ENCODE measurements at places on chromosomes 11 and 22. TPM values are rescaled to one million over a fixed set of nuclear protein-coding genes. Genes with fewer than 3 reads are reported as not detected.

GRCh38 chr22:23205339-23206049, 25.2 kb downstream of the BCR start:
- DNase-seq, result no peak

GRCh38 chr22:42725606-42726355, 5.1 kb upstream of the A4GALT start:
- DNase-seq, result no peak

DNA sequence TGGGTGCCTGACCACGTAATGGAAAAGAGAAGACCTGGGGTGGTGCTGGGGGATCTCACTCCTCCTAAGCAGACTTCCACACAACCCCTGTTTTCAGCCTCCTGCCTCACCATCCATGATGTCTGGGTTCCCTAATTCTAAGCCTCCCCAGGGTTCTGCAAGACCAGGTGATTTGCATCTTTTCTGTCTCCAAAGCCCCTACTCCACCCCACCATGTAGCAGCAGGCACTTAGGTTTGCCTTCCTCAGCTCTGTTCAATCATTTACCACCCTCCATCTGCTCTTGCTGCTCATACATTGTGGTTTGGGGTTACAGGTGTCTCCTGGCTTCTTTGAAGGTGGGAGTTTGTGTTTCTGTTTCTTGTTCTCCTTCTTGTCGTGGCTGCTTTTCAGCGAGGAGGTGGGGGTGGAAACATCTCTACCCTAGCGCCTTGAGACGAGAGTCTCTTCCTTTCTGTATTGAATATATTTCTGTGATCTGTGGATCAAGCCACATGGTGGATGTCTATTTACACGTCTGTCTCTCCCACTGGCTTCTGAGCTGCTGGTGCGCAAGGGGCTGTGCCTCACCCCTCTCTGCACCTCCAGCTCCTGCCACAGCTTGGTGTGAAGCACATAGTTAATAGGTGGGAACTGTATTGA, 6.6 kb upstream of the SSTR3 start:
- no peak for DNase-seq

GRCh38 chr11:34219279-34219678, 113.8 kb downstream of the NAT10 start:
- DNase-seq, result no peak

DNA sequence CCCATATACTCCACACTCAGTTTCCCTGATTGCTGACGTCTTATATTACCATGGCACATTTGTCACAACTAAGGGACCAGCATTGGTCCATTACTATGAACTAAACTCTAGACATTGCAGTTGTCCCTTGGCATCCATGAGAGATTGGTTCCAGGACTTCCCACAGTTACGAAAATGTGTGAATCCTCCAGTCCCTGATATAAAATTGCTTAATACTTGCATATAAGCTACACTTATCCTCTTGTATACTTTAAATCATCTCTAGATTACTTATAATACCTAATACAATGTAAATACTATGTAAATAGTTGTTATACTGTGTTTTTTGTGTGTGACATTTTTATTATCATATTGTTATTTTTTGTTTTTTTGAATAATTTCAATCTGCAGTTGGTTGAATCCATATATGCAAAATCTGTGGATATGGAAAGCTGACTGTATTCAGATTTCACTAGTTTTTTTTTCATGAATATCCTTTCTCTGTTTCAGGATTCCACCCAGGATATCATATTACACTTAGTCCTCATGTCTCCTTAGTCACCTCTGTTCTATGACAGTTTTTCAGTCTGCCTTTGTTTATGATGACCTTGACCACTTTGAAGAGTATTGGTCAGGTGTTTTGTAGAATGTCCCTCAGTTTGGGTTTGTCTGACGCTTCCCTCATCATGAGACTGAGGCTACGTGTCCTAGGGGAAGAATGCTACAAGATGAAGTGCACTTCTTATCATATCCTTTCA, 55.3 kb downstream of the INSC start:
- DNase-seq, result peak; percentile 7

Gene DDTL
- 1.2 TPM for total RNA-seq

Gene USP35
- 5.1 TPM for total RNA-seq

DNA sequence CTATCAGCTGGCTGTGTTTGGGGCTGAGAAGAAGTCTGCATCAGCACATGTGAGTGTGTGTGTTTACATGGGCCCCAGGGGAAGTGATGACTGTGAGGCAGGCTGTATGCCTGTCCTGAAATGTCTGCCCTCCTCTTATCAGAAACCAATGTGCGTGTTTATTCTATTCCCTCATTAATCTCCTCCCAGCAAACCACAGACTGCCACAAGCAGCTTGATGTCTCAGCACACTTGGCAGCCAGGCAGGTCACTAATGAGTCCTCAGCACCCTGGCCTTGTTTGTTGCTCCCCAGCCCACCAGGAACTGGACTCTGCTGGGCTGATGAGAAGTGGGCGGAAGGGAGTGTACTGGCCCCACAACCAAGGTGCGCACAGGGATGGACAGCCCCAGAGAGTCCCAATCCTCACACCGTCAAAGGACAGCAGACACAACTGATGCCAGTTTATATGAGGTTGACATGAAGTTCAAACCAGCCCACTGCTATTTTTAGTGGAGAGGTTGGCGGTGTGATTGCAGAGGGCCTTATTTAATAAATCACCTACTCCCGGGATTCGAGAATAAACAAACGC, 225.8 kb downstream of the ETS1 start:
- no peak for DNase-seq

GRCh38 chr22:24059121-24059520, 48.0 kb downstream of the CABIN1 start:
- DNase-seq, result no peak

GRCh38 chr22:37926771-37927636, 20.9 kb downstream of the MICALL1 start:
- no peak for DNase-seq

Gene ARRB1
- 128 TPM for total RNA-seq

DNA sequence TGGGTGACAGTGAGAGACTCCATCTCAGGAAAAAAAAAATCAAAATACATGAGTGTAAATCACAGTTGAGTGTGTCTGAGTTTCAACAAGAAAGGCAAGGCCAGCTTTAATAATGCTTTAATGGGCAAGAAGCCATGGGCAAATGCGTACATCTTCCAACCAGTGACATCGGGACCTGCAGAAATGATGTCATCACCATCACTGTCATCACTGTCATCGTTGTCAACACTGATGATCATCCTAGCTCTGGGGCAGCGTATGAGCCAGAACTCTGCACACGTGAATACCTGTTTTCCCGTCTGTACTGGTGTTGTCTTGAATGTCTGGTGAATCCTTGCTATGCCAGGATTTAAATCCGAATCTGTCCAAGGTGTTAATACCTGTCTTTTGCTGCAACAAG, 712.5 kb downstream of the BRD1 start:
- no peak for DNase-seq

Gene FOLH1
- 0.20 TPM for total RNA-seq

Gene INPP5J
- total RNA-seq, result 2.9 TPM

Gene CBL
- 40.3 TPM for total RNA-seq

- DNase-seq, result no peak
These were observed 30.4 kb upstream of the CREB3L1 start for GRCh38 chr11:46247090-46247489.

DNA sequence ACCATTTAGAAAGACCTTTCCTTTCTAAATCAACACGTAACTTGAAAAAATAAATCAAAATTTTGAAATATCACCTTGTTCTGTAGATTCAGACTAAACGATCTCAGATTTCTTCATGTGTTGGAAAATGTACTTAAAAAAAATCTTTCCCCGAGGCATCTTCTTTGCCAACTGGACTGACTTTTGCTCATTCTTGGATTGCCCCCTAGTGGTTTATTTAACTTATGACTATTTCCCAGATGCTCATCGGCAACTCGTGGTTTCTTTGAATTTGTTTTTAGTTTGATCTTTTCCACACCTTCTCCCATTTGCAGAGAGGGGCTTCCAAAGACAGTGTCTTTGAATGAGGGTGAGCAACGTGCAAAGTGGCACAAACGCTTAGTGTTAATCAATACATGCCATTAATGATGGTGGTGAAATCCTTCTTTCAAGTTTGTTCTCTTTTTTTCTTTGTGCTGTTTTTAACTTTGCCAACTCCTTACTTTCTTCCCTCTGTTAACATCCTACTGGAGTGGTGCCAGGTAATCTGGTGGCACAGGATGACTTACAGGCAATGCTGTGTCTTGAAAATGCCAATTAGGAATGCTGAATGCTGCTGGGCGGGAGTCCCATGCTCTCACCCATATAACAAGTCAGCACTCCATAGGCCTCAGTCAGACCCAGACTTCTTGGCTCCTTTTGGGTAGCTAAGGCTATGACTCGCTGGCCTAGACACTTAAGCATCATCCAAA, 18.3 kb downstream of the PRSS23 start:
- no peak for DNase-seq

Gene TUBA8
- 0.79 TPM for total RNA-seq

GRCh38 chr11:74636630-74637184, 44.3 kb downstream of the POLD3 start:
- DNase-seq, result no peak

DNA sequence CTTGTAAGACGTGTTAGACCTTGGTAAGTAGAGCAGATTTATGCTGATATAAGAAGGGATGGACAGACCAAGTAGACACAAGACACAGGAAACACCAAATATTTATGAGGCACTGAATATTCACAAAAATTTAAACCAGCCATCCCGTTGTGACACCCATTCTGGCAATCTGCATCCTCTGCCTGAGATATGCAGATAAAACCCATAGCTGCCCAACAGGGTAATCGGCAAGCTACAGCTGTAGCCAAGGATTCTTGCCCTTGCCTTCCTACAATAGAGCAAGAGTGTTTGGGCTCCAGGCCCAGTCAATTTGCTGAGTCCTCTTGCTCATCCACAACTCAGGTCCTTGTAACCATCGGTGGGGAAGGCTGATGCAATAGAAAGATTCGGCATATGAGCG, 18.5 kb upstream of the MPZL2 start:
- no peak for DNase-seq

All from endodermal cell (in vitro differentiated cells).